Midbrain (tissue), 1 donor: ENCODE measurements at places on chromosomes 16 and 17.

GRCh38 chr17:79988185-79988971, 47.3 kb downstream of the TBC1D16 start:
- DNase-seq = no peak

DNA sequence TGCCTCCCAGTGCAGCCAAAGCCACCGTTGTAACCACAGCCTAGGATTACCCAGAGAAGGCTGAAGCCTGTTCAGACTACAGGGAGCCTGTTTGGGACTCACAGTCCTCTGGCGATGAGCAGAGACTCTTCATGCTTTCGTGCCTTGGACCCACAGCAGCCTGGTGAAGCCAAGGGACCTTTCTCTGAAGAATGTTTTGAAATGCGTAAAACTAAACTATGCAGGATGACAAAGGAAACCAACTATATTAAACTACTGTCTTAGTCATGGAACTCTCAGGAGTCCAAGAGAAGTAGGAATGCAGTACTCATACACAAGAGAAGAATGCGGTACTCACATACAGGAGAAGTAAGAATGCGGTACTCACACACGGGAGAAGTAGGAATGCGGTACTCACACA, 20.9 kb downstream of the ABR start:
- DNase-seq = no peak

- no peak for DNase-seq
Measured at GRCh38 chr17:75481194-75482068, 25.0 kb downstream of the TMEM94 start.

- DNase-seq = no peak
Measured at GRCh38 chr16:57387598-57388354, 15.5 kb downstream of the CX3CL1 start.

- DNase-seq = peak; percentile 75
Measured at GRCh38 chr17:64146418-64147109, 16.6 kb upstream of the ERN1 start.
